Activated naive CD4-positive, alpha-beta T cell (primary cell): ENCODE measurements at places on chromosomes 13 and 19.

DNA sequence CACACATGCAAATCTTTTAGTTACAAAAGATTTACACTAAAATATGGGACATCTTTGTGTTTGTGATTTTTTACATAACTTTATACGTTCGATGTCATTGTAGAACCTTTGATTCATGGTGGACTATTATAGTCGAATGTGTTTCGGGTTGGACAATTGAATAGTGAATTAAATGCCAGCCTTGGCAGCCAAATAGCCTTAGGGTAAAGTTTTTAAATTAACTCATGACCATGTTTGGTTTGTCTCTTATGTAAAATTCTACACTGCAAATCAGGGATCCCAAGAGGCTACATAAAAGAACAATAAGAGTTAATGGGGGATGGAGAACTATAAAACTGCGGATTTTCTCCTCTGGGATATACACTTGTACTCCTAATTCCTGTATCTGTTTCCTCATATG lies 1735.6 kb upstream of the SPRY2 start:
- DNase-seq, result no peak

GRCh38 chr13:44148159-44148914 lies 225.3 kb upstream of the SERP2 start:
- DNase-seq, result no peak

GRCh38 chr19:30640252-30640965 lies 268.2 kb downstream of the ZNF536 start:
- DNase-seq, result no peak

GRCh38 chr13:91644806-91645205 lies 246.4 kb downstream of the GPC5 start:
- no peak for DNase-seq

DNA sequence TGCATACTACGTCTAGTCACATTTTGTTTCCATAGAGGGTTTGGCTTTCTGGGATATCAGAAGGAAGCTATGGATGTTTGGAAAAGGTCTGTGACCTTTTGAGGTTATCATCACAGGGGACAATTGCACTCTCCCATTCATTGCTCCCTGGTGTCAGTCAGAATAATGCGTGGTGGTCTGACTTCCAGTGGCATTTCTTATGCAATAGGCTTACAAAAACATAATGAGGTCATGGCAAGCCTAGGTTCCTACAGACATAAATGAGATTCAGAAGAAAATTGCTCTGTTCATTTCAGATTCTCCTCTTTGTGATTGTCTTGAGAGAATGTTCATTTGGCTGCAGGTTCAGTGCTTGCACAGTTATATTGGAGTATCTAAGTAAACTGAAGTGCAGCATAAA lies 54.6 kb downstream of the ARHGAP35 start:
- no peak for DNase-seq

DNA sequence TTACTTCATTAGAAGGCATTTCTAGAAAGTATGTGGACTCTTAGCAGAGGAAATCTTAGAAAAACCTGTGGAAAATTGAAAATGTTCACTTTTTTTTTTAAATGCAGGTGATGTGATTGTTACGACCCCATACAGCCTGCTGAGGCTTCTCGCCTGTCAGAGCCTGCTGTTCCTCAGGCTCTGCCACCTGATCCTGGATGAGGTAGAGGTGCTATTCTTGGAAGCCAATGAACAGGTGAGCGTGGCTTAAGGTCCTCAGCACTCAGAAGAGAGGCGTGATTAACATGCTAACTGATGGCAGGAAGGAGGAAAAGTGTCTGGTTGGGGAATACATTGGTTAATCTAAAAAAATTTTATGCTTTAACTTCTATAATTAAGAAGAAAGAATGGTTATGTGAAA lies 71.4 kb downstream of the SLC7A9 start:
- no peak for DNase-seq

DNA sequence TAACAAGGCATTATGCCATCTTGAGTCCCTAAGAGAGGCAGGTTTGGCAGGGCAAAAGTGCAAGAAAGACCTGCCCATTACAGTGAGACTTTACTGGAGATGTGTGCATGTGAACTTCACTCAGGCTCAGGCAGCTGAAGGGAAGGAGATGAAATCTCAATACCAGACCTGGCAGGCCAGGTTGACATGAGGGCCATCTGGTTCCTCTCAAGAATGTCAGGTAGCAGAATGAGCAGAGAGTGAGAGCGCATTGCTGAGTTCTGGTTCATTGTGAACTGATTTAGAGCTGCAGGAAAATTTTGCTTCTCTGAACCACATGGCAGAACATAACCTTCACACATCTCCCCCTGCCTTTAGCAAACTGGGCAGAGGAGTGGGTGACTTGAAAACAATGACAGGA lies 406.3 kb downstream of the GPC5 start:
- no peak for DNase-seq

DNA sequence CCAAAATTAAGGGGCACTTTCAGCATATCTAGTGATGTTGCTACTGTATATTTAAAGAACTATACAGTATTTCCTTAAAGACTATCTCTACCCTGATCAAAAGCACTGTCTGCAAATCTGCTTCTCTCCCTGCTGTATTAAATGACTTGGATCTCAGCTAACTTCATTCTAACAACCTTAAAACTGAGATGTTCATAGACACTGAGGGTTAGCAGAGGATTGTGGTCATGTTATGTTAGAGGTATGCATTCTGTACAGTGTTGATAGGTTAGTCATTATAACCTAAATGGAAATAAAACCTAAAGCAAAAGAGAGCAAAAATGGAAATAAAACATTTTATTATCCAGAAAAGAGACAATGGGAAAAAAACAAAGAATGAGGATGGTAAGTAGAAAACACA lies 9.9 kb downstream of the GPR183 start:
- no peak for DNase-seq

DNA sequence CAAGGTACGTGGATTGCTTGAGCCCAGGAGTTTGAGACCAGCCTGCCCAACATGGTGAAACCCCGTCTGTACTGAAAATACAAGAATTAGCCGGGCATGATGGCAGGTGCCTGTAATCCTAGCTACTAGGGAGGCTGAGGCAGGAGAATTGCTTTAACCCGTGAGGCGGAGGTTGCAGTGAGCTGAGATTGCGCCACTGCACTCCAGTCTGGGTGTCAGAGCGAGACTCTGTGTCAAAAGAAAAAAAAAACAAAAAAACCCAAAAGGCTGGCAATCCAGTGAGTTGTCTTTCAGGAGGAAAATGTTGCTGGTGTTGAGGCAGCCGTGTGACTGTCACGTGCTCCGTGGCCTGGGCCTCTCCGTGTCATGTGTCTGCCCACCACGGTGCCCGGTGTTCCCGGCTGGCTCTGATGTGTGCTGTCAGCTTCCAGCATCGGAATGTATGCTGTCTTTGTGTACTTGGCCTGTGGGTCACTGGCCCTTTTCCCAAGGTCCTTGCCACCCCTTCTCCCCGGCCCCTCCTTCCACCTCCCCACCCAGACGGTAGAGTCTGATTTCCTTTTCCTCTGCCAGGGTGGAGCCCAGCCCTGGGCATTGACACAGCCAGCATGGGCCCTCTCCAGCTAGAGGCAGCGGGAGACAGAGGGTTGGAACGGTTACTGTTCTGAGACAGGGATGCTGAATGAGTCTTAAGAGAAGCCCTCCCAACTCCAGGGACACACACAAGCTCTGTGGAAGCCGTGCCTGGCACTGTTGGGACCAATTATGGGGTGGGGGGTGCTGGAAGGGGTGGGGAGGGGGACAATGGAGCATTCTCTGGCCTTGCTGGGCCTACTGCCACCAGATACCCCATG lies 7.2 kb upstream of the TUBB4A start:
- no peak for DNase-seq

- DNase-seq, result peak; percentile 74
These were observed at the start of gene ZNF256 for GRCh38 chr19:57947419-57948134. ZNF256 (minus strand) TSS chr19:57947706; CDS start chr19:57947474, 232 bp downstream.

- DNase-seq, result no peak
These were observed 8.7 kb downstream of the CILP2 start for GRCh38 chr19:19546751-19547162.

- DNase-seq, result no peak
These were observed 13.5 kb downstream of the PTPRS start for GRCh38 chr19:5326986-5327623.

DNA sequence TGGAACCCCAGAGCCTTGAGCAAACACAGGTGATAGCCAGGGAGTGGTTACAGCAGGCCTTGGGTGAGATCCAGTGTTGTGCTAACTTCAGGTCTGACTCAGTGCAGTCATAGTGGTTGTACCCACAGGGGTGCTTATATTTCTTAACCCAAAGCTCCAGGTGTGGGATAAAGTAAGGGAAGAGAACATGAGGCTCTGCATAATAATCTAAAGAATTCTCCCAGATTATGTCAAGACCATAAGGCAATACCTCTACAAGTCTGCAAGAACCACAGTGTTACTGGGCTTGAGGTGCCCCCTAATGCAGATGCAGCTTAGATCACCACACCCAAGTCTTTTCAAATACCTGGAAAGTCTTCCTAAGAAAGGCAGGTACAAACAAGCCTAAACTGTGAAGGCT lies 485.4 kb downstream of the RFC3 start:
- no peak for DNase-seq

DNA sequence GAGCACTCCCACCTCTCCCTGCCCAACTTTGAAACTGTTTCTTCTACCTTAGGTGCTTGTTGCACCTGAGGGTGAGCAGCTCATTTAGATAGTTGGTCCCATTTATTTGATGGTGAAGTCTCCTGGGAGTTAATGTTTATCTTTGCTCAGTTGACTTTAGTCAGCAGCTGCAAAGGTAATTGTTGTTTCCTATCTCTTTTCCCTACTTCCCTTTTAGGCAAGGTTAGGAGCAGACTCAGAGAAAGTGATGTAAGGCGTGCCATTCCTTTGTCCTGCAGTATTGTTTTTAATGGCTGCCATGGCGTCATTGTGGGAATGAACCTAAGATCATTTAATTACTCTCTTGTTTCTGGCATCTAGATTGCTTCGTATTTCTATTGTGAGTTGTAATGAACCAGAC lies 11.6 kb downstream of the AKAP11 start:
- no peak for DNase-seq

GRCh38 chr13:42377640-42378382 lies 105.9 kb downstream of the AKAP11 start:
- no peak for DNase-seq

DNA sequence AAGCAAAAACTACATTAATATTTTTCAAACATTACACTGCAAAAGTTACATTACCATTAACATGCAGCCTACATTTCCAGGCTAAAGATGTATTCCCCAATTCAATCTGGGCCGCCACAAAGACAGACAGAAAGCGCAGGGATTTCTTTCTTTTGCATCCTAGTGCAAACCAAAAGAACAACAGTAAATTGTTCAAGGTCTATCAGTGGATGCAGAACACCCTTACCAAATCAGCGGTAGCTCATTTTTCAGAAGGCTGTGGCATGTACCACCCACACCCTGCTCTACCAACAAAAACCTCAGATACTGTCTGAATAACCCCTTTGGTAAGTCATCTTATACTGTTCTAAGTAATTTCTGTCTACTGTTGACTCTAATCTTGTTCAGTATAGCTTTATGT lies 3.6 kb downstream of the TPT1 start:
- no peak for DNase-seq

GRCh38 chr19:17331045-17331558 lies 3.6 kb downstream of the ANO8 start:
- no peak for DNase-seq

- no peak for DNase-seq
These were observed 634.4 kb upstream of the KLF12 start for GRCh38 chr13:74768521-74769085.

- no peak for DNase-seq
These were observed 238.3 kb downstream of the COG6 start for GRCh38 chr13:39893808-39894207.

DNA sequence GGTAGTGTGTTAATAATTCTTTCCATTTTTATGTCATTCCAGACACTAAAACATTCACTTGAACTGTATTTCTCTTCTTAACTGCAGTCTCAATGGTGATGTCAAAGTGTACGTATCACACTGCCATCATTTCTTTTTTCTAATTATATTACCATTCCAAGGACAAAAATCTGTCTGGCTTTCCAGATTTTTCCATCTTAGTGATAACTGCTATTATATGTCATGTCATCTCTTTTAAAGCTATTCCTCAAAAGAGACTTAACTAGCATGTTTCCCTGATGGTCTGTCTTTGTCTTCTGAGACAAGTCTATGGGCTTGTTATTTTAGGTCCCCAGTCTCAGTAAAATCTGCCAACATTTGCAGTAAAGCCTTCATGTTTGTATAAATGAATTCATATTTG lies 1207.1 kb downstream of the PCDH17 start:
- DNase-seq, result no peak

- no peak for DNase-seq
These were observed 211.7 kb upstream of the STARD13 start for GRCh38 chr13:33497146-33497845.

DNA sequence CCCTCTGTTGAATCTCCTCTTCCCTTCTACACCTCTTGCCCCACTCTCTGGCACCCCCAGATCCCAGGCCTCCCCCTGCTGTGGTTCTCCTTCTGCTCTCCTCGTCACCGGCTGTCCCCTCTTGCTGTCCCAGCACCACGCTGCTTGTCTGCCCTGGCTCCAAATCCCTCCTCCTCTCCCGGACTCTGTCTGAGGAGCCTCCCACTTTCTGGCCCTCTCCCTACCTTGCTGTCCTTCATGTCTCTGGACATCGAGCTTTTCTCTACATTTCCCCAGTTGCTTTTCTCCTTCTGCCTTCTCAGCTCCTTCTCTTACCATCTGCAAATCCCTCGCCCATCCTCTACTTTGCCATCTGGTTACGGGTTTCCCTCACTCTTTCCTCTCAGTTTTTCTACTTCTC lies 1.2 kb downstream of the ZNF347 start:
- DNase-seq, result no peak

DNA sequence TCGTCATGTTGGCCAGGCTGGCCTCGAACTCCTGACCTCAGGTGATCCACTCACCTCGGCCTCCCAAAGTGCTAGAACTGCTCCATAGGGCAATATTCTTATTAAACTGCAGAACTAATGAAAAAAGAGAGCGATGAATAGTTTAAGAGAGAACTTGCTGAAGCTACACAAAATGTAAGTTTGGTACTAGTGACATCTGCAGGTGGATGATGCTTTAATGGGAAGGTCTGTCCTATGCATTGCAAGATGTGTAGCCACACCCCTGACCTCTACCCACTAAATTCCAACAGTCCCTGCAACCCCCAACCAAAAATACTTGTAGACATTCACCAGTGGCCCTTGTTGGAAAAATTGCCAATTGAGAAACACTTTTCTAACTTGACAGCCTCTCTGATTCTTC lies 117.8 kb downstream of the NALCN start:
- no peak for DNase-seq

DNA sequence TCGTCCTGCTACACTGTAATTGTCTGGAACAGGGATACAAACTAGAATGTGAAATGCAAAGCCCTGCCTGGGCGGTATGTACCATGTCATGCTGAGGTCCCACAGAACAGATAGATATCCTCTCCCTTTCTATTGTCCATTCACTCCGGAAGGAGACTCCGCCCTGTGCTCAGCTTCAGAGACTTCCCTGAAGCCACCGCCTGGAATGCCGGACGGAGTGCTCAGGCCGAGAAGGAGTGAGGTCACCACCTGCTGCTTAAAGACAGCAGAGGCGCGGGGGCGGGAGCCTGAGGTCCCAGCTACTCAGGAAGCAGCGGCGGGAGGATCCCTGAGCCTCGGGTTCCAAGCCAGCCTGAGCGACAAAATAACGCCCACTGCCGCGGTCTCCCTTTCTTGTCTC lies 890 bp upstream of the ZNF611 start:
- DNase-seq, result no peak

- DNase-seq, result no peak
These were observed 188.8 kb upstream of the SPRY2 start for GRCh38 chr13:80529734-80530133.
